GM20000 (cell line): ENCODE measurements at places on chromosomes 3 and 15.

DNA sequence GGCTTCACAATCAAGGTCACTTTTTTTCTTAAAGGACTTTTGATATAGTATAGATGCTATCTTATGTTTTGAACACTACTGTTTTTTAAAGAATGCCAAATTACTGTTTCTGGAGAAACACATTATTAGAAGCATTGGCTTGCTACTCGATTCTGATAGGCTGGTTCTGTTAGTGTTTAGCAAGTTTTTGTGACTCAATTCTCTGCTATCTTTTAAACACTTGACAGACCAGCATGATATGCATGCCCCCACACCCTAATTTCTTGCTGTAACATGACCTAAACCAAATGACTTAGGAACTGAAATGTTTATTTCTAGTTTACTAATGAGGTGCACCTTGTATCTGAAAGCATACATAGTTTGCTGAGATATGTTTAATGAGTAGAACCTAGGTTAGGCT, 5.5 kb upstream of the IL20RB start:
- no peak for DNase-seq

- DNase-seq = no peak
These were observed 36.5 kb downstream of the NSUN3 start for GRCh38 chr3:94099311-94099710.

- DNase-seq = no peak
These were observed 250.3 kb upstream of the CRBN start for GRCh38 chr3:3429841-3430240.

GRCh38 chr3:52236424-52236886, 2.5 kb downstream of the TWF2 start:
- DNase-seq = no peak

DNA sequence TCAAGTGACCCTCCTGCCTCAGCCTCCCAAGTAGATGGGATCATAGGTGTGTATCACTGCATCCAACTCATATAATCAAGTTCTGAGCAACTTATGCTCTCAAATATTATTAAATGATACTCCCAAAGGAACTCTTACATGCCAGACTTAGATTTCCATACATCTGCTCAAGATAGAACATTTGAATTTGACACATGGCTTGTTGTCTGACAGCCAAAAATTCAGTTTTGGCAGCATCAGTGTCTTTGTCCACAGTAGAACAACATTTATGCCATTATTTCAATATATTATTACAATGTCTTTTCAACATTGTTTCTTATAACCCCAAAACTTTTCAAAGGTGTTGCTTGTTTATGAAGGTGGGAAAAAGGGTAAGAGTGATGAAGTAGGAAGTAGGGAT, 116.2 kb downstream of the SUCNR1 start:
- no peak for DNase-seq

DNA sequence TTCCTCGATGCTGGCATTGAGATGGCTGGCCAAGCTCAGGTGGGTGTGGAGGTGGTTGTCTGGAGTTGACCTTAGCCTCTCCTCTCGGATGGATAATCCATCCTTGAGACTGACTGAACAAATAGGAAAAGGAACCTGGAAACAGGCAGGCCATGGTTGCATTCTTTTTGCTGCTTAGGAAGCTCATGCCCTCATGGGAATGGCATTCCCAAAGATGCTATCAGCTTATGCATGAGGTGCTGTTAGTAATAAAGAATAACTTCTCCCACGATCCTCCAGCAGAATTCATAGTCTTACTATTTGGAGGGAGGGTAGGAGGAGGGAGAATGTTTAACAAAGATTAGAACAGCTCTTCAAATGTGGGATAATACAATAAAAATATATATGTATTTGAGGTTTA, 303.0 kb upstream of the TPM1 start:
- DNase-seq = no peak

- DNase-seq = peak; percentile 52
These were observed 1.4 kb downstream of the PLEKHO2 start for GRCh38 chr15:64842986-64843561.

DNA sequence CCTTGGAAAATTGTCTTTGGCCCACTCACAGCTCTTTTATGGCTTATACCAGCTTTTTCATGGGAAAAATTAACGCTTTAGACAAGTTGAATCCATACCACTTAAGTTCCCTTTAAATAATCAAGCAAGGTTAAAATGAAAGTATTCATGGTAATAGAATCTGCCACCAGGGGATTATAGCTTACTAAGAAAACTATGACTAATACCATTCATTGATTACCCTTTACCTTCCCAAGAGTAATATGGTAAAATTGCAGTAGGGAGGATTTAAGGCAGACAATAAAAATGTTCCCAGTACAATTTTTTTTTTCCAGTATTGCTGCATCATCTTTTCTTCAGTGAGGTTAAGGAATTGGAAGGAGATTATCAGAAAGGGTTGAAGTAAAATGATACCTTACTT, 641.1 kb upstream of the NAALADL2 start:
- DNase-seq = no peak
